ENCODE measurements at places on chromosomes 4 and X.

DNA sequence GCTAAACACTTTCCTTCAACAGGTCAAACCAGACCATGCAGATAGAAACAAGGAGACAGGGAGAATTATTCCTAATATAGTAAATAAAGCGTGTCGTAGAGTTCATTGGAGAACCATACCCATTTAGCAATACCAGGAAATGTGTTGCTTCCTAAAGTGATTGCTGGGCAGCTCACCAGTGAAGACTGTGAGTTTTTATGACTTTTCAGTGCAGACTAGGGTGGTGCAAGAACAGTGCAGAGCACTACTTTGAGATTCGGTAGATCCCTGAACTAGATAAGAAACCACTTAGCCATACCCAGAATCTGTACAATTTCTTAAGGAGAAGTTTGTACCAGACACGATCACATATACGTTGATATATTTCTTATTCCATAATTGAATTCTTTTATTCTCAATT is 87.4 kb downstream of the EMCN start:
- DNase-seq, result no peak

GRCh38 chr4:173835903-173836302 is 305.9 kb upstream of the HAND2 start:
- no peak for DNase-seq

- no peak for DNase-seq
Observed at GRCh38 chr4:154908168-154908567, 127.1 kb downstream of the RBM46 start.

DNA sequence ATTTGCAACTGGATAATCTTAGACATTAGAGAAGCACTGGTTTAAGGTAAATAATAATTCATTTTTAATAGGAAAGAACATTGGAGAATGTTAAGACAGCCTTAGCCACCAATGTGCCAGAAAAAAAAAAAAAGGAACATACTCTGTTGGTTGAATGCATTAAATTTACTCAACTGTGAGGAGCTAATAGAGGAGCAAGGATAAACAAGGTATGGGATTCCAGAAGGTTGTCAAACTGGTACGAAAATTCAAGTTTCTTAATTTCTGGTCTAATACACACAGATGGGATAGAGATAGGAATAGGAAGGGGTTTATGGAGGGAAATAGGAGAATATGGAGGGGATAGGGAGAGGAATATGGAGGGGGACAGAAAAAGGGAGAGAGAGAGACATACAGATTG is 1096.6 kb downstream of the ARAP2 start:
- DNase-seq, result no peak

GRCh38 chr4:41883988-41884734 is 51.1 kb upstream of the TMEM33 start:
- DNase-seq, result no peak

GRCh38 chr4:105147016-105147552 is 408 bp downstream of the TET2 start:
- DNase-seq, result no peak

- DNase-seq, result no peak
Observed at GRCh38 chr4:122005064-122005755, 53.4 kb upstream of the TRPC3 start.
